Temporal lobe (tissue), 4 donors: ENCODE measurements at places on chromosomes 16 and 17. TPM values are rescaled to one million over a fixed set of nuclear protein-coding genes. Genes with fewer than 3 reads are reported as not detected.

The TM4SF5 gene
- not detected for total RNA-seq

The GCGR gene
- total RNA-seq, result not detected

The MFSD6L gene
- total RNA-seq, result not detected

The CCL8 gene
- 0.25 TPM for total RNA-seq

The PLA2G10 gene
- not detected for total RNA-seq

The SLC9A5 gene
- total RNA-seq, result 1.2 TPM

The HOXB1 gene
- not detected for total RNA-seq

The SOX9 gene
- total RNA-seq, result 20.7 TPM

The SOCS1 gene
- 0.49 TPM for total RNA-seq

The ASPSCR1 gene
- 10.6 TPM for total RNA-seq

The DNAAF8 gene
- total RNA-seq, result 0.49 TPM

The KRT13 gene
- total RNA-seq, result not detected

The TMIGD1 gene
- total RNA-seq, result not detected

The LPO gene
- total RNA-seq, result under 0.01 TPM

The KRTAP3-2 gene
- total RNA-seq, result not detected

The CCL13 gene
- total RNA-seq, result 0.74 TPM

The TEKT5 gene
- not detected for total RNA-seq

The ETV4 gene
- total RNA-seq, result 1.2 TPM

The VTN gene
- total RNA-seq, result 0.25 TPM

The KRT36 gene
- total RNA-seq, result not detected

The GSPT1 gene
- total RNA-seq, result 58.5 TPM

The KRTAP2-1 gene
- total RNA-seq, result not detected

The C17orf50 gene
- total RNA-seq, result not detected

The AXIN2 gene
- total RNA-seq, result 33.9 TPM

The KRTAP1-5 gene
- total RNA-seq, result not detected

The TMC8 gene
- total RNA-seq, result 0.49 TPM
